ENCODE measurements at places on chromosomes 3 and 15.

DNA sequence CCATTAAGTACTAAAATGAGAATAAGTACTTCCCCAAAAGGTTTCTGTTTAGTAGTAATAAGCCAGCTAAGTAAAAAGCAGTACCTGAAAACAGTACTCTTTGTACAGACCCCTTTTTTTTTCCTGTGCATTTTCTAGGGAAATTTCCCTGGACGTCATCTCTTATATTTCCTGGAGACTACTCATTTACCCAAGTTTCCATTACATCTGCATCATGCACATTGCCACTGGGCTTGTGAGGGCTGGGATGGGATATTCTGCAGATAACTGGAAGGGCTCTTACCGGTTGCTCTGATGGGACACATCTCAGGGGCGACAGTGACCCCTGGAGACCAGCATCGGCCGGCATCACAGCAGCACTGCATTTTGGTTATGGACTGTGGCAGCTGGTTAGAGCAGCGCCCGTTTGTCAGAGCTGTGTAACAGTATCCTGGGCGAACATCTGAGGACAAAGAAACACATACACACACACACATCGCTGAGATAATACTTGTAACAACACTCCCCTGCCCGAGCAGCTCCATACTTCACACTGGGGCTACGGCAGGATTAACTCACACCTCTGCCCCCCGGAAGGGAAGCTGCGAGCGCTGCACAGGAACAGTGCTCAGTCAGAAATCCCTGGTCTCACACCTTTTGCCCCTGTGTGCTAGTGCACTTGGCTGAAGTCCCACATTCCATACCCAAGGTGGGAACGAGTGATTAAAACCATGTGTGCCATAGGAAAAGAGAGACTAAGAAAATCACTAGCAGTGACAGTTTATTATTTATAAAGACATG is 124.9 kb downstream of the FBN1 start:
- no peak for DNase-seq

- no peak for DNase-seq
Measured at GRCh38 chr3:35705904-35706303, 66.6 kb downstream of the ARPP21 start.

GRCh38 chr15:78216276-78217104 is 17.9 kb downstream of the ACSBG1 start:
- no peak for DNase-seq

GRCh38 chr3:141537856-141538255 is 51.0 kb downstream of the RASA2 start:
- no peak for DNase-seq

GRCh38 chr15:71800190-71800589 is 10.2 kb upstream of the NR2E3 start:
- DNase-seq: no peak

GRCh38 chr3:59817511-59817910 is 767.7 kb upstream of the CFAP20DC start:
- DNase-seq: no peak

DNA sequence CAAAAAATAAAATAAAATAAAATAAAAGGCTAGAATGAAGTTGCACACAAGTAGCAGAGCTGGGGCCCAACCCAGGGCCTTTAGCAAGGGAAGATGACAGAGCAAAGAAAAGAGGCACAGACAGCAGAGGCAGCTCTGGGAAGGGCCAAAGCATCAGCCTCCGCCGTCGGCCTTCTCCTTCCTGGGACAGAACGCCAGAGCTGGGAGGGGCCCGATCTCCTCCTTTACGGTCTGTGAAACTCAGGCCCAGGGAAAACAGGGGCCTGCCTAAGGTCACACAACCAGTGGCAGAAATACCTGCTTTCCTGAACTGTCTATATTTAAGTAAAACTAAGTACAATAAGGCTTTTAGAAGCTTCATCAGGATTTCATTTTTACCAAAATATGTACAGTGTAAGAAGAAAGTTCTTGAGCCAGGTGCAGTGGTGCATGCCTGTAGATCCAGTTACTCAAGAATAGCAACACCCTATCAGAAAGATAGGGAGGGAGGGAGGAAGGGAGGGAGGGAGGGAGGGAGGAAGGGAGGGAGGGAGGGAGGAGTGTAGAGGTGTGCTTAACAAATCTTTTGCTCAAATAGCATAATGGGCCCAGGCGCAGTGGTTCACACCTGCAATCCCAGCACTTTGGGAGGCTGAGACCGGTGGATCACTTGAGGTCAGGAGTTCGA is 43.0 kb upstream of the MUC4 start:
- no peak for DNase-seq

DNA sequence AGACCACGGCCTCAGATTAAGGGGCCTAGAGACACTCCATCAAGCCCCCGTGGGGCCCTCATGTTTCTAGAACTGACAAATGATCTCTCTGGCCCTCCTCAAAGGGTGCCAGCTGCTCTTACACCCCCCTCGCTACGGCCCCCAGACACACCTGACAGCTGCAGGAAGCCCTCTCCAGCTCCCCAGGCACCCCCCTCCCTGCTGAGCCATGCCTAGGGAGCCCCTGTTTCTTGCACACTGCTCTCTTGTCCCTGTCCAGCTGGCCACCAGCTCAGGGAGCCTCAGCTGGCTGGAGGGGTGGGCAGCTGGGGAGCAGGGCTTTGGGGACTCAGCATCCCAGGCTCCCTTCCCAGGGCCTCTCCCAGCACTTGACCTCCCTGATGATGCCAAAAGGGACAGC is 14.8 kb downstream of the TNK2 start:
- no peak for DNase-seq

DNA sequence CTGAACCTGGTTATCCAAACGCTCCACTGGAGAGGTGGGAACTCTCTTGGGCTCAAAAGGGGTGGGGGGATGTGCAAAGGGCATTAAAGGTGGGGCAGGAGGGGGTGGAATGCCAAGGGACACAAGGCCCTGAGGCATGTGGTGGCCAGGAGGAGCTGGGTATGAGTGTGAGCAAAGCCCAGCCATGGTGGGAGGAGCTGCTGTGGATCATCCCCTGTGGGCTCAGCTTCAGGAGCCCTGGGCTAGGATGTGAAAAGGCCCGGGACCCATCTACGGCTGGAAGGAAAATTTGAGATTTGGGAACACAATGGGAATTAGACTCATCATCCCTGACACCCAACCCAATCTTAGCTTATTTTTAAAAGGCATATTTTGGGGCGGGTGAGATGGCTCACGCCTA is 33.3 kb downstream of the MGLL start:
- no peak for DNase-seq

DNA sequence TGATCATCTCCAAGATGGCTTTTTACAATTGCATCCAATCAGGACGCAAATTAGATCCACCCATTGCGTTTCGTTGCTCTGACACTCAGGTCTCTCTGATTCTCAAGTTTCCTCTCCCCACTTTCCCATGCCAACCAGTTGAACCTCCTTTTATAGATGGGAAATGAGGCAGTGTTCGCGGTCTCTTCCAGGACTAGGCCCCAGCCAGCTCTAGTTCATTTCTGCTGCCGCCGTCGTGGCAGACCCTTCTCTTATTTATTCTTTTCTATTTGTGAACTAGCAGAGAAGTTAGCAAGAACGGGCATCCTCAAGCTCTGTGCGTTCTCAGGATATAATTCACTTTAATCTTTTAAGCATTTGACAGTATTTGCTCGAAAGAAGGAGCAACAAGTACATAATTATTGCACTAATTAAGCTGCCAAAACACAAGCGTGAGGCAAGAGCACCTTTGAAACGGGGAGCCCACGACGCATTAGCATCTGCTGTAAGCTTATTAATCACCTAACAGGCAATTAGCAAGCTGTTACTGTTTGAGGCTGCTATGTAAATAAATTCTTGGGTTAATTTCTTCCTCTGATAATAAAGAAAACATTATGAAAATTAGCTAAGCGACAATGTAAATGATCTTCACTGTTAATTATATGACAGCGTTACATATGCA is 246.4 kb upstream of the TLE3 start:
- DNase-seq: no peak

DNA sequence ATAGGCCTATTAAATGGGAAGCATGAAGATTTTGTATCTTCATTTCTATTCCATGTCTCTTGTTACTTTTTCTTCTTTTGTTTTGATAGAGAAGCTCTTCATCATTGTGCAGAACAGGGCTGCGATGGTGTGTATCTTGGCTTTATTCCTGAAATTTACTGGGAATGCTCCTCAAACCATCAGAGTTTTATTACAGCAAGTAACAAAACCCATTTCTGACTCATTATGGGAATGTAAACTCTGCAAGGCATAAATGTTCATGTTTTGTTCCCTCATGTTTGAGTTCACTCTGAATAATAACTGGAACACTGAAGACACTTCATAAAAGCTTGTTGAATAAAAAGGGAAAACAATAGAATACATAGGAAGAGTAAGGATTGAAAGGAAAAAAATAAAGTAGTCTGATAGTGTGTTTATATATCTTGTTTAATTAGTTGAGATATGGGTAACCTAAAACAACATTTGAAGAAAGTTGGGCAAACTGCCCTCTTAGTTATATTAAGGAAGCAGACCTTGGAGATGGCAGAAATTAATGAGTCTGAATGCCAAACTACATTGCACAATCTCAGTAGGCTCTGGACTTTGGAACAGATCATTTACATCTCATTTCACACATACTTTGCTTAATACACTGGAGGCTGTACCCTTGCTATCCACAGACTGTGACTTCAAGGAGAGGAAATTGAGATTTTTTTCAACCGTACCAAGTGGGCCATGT is 521.5 kb downstream of the GRM7 start:
- no peak for DNase-seq

GRCh38 chr3:27632431-27633223 is 89.5 kb downstream of the EOMES start:
- DNase-seq: peak; percentile 7

DNA sequence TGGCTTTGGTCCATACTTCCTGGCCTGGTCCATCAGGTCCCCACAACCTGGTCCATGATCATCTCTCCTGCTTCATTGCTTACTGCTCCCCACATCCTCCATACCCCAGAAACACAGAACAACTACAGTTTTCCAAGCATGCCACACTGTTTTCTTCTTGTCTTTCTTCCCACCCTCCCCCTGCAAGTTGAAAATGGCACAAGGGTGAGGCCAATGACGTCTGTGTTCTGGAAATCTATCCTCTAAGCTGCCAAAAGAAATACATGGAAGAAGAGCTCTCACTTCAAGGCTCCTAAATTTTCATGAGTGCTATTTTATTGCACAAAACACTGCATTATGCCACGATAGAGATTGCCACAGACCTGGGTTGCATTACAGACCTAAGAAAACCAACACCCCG is 404.4 kb downstream of the VPS13C start:
- DNase-seq: no peak

All from T-helper 2 cell (primary cell).